Activated CD8-positive, alpha-beta memory T cell treated with anti-CD3 and anti-CD28 coated beads for 1 hour (primary cell): ENCODE measurements at places on chromosomes 4 and X.

- DNase-seq: no peak
Measured at GRCh38 chrX:63927848-63928247, 142.8 kb upstream of the ARHGEF9 start.

DNA sequence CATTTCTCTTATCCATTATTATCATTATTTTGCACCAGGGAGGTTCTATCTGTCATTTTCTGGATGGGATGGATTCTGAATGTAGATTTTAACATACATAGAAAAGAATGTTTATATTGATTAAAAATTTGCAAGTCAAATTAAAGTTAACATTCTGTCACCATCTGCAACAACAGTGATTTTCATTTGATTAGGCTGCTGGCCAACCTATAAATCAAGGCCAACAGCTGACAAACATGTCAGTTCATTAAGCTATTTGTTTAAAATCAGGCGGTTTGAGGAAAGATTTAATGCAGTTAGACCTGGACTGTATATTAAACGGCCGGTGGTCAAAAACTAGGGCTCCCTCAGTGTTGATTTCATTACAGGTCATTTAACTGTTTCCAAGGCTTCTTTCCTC is 109.5 kb upstream of the CBR4 start:
- no peak for DNase-seq

GRCh38 chrX:128653524-128654060 is 601.4 kb upstream of the ACTRT1 start:
- DNase-seq: no peak

GRCh38 chr4:126395664-126396063 is 1080.9 kb downstream of the FAT4 start:
- DNase-seq: no peak

DNA sequence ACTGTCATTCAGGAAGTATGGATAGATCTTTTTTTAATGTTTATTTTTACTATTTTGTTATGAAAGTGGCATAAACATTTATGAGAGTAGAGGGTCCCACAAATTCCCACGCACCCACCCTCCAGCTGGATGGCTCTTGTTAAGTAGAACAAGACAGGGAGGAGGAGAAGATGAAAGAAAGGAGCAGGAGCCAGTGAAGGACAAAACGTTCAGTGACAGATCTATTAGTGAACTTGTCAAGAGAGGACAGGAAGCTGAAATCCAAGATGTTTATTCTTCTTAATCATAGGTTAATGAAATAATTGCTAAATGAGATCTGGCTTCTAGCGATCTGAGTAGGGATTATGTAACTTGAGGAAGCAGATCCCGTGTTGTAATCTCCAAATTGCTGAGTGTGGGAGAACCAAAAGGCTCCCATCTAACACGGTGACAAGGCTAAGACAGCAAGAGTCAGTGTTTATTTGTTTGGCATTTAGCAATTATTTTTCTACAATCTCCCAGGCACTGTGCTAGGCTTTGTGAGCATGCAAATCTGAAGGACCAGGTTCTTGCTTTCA is 162.5 kb downstream of the SHROOM3 start:
- no peak for DNase-seq

- no peak for DNase-seq
Measured at GRCh38 chr4:152944666-152945320, 8.7 kb downstream of the FHDC1 start.

DNA sequence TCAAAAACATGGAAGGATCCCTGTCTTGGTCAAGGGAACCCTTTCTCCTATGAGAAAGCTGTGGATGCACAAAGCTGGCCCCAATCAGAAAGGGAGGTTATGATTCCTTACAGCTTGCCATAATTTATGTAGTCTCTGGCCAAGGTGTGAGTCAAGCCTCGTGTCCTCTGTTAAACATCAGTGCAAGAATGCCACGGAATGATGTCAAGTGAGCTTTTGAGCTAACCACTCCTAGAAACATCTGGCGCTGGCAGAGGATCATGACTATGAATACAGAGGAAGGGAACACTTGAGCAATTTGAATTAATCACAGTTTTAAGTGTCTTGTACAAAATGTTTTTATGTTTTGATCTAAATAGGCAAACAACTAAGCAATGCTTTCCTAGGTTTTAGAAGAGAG is 51.5 kb upstream of the RAP2C start:
- DNase-seq: no peak

DNA sequence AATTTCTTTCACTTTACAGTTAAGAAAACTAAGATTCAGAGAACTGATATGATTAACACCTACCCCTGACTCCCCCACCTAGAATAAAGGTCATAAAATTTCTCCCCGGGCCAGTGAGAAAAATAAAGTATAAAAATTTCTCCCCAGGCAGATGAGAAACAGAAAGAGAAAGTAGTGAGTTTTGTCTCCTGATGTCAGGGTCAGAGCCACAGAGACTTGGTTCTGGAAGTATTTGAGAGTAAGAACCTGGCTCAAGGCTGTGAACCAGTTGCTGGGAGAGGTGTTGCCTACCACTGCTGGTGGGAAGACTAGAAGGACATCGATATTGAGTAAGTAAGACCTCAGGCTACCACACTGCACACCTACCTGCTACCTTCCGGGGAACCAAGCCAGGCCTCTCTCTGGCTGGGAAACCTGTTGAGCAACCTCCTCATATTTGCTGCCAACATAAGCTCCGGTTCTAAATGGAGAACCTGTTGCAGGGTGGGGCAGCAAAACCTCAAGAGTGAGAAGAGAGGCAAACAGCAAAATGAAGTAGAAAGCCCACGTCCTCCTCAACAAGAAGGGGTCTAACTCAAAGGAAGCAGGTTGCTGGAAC is 104.2 kb upstream of the PUDP start:
- no peak for DNase-seq

- DNase-seq: peak; percentile 4
Measured at GRCh38 chr4:147590249-147590920, 26.8 kb upstream of the TMEM184C start.

- DNase-seq: no peak
Measured at GRCh38 chr4:82402196-82402775, 28.0 kb downstream of the HNRNPDL start.

DNA sequence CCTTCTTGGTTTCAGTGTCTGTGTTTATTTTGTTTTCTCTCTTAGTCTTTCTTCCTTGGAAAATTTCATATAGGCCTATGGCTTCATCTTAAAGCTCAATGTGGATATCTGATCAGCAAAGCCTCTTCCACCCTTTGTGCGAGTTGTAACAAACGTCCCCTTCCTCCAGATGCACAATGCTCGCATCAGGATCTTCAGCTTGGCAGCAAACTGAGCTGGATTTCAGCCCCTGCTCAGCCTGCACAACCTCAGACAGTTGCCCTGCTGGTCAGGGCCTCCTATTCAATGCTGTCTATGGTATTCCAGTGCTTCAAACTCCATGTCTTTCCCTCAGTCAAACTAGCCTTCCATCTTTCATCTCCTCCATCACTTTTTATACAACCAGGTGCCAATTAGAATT is 309.4 kb downstream of the ARHGAP24 start:
- no peak for DNase-seq

- DNase-seq: no peak
Measured at GRCh38 chr4:8353158-8353669, 83.7 kb downstream of the HTRA3 start.

DNA sequence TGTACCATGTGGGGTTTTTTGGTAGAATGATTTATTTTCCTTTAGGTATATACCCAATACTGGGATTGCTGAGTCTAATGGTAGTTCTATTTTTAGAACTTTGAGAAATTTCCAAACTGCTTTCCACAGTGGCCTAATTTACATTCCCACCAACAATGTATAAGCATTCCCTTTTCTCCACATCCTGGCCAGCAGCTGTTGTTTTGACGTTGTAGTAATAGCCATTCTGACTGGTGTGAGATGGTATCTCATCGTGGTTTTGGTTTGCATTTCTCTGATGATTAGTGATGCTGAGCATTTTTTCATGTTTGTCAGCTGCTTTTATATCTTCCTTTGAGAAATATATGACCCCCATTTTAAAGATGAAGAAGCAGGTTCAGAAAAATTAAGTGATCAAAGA is 153.7 kb downstream of the CBR4 start:
- DNase-seq: no peak

- DNase-seq: no peak
Measured at GRCh38 chrX:80808881-80809411, 731 bp downstream of the BRWD3 start.

- no peak for DNase-seq
Measured at GRCh38 chr4:84249521-84249920, 249.6 kb downstream of the NKX6-1 start.

GRCh38 chr4:94216394-94216793 is 8.7 kb downstream of the SMARCAD1 start:
- DNase-seq: no peak

DNA sequence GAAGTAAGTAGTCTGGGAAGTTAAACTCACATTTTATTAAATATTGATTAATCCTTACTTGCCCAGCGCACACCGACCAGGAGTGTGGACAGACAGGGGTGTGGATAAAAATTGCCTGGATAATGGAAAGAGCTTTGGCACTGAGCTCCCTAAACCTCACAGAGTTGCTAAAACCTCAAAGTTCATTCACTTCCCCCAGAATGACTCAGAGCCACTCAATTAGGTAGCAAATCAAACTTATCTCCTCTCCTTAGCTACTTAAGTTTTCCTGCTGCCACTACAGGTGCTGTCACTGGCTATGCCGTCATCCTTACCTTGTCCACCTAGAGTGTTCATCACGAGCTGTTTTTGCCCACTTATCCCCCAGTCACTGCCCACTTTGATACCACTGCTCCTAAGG is 27.0 kb upstream of the MID1IP1 start:
- DNase-seq: no peak

DNA sequence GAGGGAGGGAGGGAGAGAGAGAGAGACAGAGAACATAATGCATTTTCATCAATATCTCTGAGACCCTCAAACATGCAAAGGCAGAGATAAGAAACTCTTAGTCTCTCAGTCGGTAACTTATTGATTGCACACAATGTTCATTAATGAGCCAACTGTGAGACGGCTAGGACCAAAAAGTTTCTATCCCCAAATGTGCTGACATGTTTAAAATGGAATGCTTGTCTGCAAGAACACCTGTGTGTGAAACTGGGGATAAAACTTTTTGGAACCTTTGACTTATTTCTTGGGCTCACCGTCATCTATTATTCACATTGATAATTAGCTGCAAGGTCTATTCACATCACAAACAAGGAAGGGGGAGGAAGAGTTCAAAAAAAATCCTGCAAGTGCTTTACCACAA is 477.9 kb downstream of the STIM2 start:
- DNase-seq: no peak

DNA sequence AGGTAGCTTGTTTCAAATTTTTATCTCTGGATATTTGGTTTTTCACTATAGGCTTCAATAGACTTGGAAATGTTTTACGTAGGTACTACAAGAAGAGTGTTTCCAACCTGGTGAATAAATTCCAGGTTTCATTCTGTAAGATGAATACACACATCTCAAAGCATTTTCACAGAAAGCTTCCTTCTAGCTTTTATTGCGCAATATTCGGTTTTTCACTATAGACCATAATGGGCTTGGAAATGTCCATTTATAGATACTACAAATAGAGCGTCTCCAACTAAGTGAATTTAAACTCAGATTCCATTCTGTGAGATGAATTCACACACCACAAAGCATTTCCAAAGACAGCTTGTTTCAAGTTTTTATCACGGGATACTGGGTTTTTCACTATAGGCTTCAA is 857.7 kb upstream of the HS3ST1 start:
- DNase-seq: no peak

DNA sequence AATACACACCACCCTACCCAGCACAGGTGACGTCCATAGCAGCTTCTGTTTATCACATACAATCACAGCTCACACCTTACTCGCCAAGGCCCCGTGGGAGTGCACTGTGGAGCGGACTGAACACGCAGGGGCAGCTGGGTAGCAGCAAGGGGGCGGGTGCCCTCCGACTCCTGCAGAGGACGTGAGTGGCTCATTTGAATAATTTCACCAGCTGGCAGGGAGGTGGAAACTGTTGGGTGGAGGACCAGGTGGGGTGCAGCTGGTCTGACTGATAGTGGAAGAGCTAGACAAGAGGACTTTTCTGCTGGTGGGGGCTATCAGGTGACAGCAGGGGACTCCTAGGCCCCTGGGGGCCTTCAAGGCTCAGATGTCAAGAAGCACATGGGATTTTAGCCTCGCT is 16.3 kb downstream of the MAN2B2 start:
- DNase-seq: no peak

GRCh38 chr4:24274381-24274941 is 309.9 kb downstream of the DHX15 start:
- DNase-seq: no peak

DNA sequence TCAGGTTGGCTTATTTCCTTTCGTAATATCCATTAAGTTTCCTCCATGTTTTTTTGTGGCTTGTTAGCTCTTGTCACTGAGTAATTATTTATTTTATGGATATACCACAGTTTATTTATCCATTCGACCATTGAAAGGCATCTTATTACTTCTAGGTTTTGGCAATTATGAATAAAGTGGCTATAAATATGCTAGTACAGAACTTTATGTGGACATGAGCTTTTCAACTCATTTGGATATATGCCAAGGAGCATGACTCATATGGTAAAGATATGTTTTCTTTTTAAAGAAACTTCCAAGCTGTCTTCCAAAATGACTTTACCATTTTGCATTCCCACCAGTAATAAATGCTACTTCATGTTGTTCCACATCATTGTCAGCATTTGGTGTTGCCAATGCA is 803.6 kb downstream of the GLUD2 start:
- DNase-seq: no peak

DNA sequence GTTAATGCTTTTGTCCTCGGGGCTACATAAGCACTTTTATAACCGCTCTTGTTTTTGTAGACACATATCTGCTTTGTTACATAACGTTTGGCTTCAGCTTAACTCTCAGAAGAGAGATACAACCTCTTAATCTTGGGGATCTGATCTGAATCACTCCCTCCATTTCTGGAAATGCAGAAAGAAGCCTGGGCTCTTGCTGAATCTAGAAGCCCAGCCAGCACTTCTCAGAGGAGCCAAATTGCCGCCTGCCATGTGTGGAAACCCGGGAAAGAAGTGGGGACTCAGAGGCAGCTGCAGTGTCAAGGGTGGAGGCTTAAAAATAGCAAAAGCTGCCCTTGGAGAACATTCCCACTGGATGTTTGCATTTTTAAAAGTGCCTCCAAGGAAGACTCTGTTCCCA is 69.3 kb upstream of the LDB2 start:
- DNase-seq: no peak

- DNase-seq: no peak
Measured at GRCh38 chr4:75821966-75822365, 80.3 kb downstream of the PPEF2 start.

GRCh38 chrX:41087201-41087600 is 2.0 kb downstream of the USP9X start:
- no peak for DNase-seq

DNA sequence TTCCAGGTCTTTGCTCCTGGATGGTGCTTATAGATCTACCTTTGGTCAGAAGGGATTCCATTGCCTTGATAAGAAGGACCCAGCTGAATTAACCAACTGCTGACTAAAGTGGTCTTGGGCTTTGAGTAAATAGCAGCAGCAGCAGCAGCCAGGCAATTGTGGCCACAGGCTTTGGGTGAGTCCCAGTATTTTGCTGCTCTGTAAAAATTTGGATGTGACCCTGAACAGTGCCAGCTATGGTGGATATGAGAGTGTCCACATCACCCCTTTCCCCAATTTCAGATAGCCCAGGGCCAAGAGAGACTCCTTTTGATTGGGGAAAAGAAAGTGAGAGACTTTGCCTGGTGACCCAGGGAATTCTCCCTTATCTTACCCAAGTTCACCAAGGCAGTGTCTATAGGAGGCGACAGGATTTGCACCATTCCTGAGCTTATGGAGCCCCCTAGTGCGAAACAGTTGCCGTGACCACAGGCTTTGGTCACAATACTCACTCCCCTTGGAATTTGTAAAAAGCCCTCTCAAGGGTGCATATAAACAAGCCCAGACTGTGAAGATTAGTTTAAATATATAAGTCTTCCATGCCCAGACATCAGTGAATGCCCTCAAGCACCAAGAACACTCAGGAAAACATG is 518.0 kb downstream of the TMA16 start:
- no peak for DNase-seq
